SK-MEL-5 (cell line): ENCODE measurements at places on chromosomes 3 and 15.

DNA sequence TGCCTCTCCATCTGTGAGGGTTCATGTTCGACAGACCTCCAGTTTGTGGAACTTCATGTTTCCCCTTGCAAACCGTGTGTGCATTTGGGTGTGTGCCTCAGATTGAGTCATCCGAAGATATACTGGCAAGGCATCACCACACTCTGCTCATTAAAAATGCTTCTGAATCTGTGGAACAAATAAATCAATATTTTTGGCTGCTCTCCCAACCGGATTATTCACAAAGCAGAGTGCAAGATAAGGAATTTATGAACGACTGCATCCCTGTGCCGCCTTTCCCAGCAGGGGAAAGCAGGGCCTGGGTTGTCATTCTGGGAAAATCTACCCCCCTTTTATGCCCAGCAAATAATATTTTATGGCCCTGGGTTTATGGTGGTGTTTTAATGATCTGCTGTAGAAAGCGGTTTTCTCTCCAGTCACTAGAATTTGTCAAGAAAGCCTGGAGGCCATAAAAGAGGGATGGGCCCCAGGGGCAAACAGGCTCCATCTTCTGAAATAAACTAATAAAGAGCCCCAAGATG is 4.2 kb upstream of the WNT5A start:
- no peak for DNase-seq

- DNase-seq, result peak; percentile 47
These were observed 17.1 kb downstream of the RBP1 start for GRCh38 chr3:139522421-139522820.

- no peak for DNase-seq
These were observed 112.1 kb downstream of the TNIK start for GRCh38 chr3:171348121-171348520.

DNA sequence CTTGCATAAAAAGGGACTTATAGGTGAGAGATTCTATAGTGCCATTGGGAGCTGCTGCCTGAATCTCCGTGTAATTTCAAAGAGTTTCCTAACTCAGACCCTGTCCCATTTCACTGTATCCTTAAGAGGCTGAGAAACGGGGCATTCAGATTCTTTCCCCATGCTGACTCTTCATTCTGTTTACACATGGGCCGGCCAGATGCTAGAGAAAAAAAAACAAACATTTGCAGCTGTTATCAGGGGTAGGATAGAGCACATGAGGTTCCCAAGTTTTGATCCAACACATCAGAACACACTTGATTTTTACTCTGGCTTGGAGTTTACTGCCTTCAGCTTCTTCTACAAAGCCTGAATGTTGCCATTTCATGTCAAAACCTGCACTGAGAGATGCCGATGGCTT is 215.9 kb upstream of the TPRG1 start:
- DNase-seq, result no peak

DNA sequence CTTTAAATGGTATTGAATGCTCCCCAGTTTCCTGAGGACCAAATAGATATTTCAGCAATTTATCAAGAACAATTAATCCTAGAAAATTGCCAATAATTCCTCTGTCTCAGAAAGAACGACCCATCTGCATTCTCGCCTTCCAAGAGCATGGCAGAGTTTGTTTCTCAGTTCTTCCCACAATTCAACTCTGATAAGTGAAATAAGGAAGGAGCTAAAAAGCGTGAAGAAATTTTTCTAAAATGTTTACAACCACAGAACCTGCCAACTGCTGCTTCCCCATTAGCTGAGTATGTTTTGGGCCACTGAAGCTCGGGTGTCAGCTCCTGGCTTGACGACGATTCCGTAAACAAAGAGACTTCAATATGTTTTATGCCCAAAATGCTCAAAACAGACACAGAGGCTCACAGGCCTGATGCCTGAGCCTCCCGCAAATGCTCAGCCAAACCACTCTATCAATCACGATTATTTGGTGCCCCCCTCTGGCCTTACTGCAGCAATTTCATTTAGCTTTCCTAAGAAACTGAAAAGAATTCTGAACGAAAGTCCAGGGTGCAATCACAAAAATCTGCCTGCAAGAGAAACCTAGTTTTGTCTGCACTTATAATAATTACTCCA is 259.2 kb upstream of the CCDC54 start:
- DNase-seq, result peak; percentile 79

DNA sequence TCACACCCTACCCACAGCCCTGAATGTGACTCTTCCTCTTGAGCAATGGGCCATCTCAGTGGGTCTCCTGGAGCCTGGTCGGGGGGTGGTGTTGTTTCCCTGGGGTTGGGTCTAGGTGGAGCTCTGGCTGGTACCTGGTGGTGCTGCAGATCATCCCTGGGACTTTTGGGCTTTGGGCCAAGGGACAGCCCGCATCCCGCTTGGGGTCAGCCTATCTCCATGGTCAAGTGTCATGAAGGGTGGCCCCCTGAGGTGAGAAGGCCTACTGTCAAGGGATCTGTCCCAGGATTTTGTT is 202.0 kb downstream of the UBE3A start:
- no peak for DNase-seq

- DNase-seq, result no peak
These were observed 22.9 kb downstream of the BTLA start for GRCh38 chr3:112476346-112476745.
